ENCODE measurements at places on chromosomes 1 and 21.

- DNase-seq, result no peak
Observed at GRCh38 chr1:200410566-200410878, 686 bp upstream of the ZNF281 start.

DNA sequence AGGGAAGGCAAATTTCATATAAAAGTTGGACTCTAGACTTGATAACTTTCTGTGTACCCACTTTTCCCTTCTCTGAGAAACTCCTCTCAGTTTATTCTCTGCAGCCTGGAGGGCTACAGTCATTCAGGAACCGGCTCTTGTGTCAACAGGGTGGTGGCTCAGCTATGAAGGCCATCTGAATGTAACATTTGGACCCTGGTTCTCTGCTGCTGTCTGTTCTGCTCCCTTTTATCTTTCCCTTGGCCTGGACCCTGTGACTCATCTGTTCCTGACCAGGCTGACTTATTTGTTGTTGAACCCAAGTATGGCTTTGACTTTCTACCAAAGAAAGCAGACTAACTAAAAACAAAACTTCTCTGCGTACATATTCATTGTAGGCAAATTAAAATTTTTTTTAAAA, 75.4 kb downstream of the CENPF start:
- DNase-seq, result no peak

GRCh38 chr1:109361649-109362048, 36.1 kb downstream of the SORT1 start:
- DNase-seq, result no peak

GRCh38 chr21:45950740-45951515, 30.6 kb upstream of the COL6A1 start:
- peak; percentile 94 for DNase-seq

DNA sequence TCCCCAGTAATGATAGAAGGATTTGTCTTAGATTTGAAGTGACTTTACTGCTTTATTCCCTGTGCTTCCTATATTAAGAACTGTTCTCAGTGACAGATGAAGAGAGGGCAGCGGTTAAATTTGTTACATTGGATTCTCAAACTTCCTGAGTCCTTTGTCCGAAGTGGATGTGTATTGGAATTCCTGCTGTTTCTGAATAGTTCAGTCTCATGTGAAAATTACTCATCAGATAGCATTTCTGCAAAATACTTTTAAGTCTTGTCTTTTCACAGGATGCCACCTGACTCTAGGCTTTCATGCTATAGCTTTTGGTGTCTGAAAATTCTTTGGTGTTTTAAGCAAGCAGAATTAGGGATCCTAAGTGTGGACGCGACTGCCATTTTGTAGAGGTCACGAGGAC, 83.6 kb downstream of the PRDM2 start:
- no peak for DNase-seq

GRCh38 chr1:221840511-221841243, 98.8 kb upstream of the DUSP10 start:
- peak; percentile 63 for DNase-seq

DNA sequence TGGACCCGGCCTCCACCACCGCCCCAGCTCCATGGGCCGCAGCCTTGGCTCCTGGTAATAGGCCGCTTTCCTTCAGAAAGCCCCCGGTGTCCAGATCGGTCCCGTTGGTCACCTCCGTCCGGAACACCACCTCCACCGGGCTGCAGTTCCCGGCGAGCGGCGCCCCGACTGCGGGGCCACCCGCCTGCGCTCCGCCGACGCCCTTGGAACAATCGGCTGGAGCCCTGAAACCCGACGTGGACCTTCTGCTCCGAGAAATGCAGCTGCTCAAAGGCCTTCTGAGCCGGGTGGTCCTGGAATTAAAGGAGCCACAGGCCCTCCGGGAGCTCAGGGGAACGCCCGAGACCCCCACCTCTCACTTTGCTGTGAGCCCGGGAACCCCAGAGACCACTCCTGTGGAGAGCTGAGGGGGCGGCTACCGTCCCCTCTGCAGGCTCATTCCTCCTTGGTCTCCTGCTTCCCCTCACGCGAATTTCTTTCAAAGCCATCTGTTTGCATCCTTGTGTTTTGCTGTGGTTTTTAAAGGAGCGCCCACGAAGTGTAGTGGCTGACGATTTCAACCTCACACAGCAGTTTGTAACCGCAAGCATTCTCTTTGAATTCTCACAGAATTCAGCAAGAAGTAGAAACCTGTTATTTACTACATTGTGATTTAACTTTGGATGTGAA, 6.0 kb downstream of the FCRLB start:
- peak; percentile 43 for DNase-seq

DNA sequence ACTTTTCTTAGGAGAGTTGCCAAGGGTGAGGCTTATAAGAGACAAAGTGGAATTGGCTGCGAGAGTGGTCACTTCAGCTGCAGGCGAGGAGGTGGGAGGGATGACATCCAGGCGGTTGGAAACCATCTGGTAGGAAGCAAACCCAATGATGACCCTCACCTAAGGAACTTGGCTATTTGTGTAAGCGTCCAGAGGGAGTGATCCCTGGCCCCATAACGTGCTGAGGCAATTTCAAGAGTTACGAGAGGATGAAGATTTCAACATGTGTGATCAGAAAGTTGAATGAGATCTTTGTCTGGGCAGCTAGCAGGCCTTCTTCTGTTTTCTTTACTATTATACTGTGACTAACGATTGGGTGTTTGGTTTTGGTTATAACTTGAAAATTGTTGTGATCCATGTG, 102.7 kb upstream of the VANGL1 start:
- DNase-seq, result peak; percentile 82
